Stimulated activated CD4-positive, alpha-beta T cell treated with anti-CD3 and anti-CD28 coated beads, TNF-alpha, amount 100 ng/mL, for 1 hour (primary cell): ENCODE measurements at places on chromosomes 12 and 14.

- no peak for DNase-seq
These were observed 565.4 kb downstream of the DIO2 start for GRCh38 chr14:79645753-79646362.

DNA sequence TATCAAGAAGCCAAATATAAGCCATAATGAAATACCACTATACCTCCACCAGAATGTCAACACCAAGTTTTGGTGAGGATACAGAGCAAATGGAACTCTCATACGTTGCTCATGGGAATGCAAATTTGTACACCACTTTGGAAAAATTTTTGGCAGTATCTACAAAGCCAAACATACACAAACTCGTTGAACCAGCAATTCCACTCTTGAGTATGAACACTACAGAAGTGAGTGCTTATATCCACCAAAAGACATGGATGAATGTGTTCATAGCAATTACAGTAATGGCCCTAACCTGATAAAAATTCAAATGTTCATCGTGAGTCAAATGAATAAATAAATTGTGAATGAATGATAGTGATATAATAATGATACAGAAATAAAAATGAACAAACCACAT lies 24.8 kb downstream of the C12orf71 start:
- DNase-seq = no peak

DNA sequence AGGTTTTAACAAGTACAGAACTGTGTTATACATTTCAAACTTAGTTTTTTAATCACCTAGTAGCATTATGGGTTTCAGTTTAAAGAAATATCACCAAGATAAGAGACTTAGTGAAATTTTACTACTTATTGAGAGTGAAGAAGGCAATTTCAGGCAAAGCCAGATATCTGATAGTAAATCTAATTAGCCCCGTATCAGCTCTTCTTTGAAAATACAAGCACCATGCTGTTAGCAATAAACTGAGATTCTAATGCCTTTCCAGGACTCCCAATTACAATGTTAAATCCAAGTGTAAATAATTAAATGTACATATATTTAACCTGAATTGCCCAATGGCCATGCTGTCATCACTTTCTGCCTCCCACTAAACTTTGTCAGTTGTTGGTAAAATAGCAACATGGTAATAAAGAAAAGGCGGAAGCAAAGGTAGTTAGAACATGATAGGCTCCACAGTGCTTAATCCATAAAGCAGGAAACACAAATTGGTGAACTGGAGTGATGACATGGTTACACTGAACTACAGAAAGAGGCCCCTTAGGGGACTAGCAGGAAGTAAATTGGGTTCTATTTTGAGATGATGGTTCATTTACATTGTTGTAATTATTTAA lies 646.1 kb downstream of the C12orf50 start:
- no peak for DNase-seq

DNA sequence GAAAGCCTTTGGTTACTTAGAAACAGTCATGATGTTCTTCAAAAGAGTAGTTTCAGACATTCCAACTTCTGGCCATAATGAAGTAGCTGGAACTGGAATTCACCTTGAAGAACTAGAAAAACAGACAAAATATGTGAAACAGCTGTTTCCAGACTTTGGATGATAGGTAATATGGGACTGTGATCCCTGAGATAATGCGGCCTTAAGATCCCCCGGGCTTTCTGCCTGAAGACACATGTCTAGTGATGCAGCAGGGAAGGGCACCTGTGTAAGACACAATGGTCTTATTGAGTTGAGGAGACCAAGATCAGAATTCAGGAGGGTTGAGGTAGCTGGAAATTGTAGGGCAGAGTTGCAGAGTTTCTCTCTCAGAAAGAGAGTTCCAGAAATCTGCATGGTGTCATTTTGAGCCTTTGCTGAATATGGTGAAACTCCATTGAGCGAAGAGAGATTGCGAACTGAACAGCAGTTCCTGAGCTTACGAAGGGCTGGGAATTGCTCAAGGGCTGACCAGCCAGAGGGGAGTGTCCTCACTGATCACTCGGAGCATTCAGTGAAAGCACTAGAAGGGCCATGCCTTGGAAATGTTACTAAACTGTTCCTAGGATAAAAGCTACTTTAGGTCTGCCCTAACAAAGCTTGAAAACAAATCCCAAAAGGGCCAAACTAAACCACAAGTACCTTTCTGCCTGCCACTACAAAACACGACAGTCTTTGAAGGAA lies 41.7 kb upstream of the FRS2 start:
- no peak for DNase-seq

DNA sequence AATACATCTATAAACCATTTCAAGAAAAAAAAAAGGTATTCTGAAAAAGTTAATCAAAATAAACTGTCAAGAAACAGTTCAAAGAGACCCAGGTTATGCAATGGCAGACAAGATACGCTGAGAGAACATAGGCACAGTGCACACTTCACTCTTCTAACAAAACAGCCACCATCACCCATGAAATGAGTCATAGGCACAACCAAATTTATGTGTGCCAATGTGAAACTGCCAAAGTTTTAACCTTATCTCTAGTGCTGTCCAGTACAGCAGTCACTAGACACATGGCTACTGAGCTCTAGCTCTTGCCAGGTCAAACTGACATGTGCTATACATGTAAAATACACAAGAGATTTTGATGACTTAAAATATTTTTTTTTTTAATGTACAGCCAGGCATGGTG lies 1.4 kb downstream of the CEP128 start:
- no peak for DNase-seq

- DNase-seq = no peak
These were observed 61.9 kb upstream of the BEGAIN start for GRCh38 chr14:100649173-100649519.

GRCh38 chr14:71538938-71539649 lies 393.1 kb upstream of the RGS6 start:
- DNase-seq = no peak

GRCh38 chr12:5134861-5135525 lies 91.3 kb downstream of the KCNA5 start:
- DNase-seq = no peak

DNA sequence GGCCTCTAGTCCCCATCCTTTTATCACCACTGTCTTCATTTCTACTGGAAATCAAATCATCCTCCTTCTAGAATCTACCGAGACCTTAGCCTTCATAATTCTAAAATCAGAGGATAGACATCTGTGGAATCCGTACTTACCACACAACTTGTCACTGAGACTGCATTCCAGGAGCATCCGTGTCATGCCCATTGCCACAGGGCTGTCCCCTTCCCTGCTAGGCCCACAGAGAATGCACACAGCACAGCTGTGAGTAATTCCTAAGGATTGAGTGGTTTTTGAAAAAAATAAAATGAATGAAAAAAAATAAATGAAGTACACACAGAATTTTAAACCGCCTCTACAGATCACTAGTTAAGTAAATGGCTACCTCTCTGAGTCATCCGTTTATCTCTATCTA lies 21.0 kb upstream of the MAGOHB start:
- no peak for DNase-seq

DNA sequence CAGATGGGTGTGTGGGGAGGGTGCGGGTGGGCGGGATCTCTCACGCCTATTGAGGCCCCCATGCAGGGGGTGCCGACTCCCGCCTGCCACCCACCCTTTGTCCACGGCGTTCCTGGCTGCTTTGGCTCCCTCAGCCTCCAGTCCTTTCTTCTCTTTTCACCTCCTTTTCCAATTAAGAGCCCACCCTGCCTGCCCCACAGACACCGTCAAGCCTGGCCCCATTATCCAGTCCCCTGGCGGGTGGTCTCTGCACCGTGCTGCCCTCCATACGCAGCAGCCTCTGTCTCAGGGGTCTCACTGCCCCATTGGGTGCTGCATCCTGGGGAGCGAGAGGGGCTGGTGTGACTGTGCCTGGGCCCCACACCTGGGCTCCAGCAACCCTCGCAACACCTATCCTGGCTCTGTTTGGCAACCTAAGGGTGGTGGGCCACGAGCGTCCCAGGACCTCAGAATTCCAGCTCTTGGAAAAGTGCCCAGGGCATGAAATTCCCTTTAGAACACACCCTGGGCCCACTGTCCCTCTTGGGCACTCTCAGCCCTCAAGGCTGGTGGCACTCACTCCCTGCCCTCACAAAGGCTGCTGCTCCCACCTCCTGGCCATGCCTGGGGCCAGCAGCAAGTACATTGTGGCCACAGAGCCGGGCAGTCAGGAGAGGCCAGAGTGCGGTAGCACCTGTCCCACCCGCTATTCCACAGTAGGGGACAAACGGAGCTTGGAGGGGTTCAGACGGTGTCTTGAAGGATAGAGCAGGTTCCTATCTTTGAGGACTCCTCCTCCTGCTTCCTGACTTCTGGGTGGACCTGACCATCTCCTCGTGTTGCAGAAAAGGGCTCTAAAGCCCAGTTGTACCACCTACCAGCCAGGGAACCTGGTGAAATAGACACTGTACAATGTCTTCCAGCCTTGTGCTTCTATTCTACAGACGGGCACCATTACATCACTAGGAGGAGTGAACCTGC lies 114.1 kb downstream of the KIF26A start:
- DNase-seq = no peak

- DNase-seq = no peak
These were observed 105.4 kb upstream of the MED13L start for GRCh38 chr12:116382686-116383530.

- DNase-seq = no peak
These were observed 408.5 kb downstream of the ZFP36L1 start for GRCh38 chr14:68384335-68384734.

DNA sequence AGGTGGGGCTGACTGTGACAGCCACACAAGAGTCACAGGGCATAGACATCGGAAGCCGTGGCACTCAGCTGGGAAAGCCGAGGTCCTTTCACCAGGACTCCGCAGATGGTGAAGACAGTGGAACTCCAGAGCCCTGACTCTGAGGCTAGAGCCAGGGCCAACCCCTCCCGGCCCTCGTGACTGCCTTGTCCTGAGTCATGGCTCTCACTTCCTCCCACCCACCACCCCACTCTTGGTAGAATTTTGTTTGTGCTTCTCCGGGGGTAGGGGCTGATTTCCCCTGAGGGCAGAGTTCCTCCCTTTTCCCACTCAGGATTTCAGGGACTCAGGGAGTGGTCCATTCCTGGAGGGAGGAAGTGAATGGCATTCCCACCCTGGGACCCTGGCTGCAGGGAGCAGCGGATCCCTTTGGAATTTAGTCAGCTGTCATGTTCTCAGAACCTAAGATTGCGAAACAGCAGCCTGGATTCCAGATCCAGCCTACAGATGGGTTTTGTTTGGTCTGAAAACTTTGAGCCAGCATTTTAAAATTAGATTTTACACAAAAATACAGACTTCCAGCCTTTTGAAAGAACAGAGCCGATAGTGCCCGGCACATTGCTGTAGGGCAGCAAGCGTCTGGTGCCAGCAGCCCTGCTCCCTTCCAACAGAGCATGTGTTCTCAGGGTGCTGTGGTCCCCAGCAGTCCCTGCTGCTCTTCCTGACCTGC lies 50.7 kb downstream of the TPCN1 start:
- DNase-seq = no peak

DNA sequence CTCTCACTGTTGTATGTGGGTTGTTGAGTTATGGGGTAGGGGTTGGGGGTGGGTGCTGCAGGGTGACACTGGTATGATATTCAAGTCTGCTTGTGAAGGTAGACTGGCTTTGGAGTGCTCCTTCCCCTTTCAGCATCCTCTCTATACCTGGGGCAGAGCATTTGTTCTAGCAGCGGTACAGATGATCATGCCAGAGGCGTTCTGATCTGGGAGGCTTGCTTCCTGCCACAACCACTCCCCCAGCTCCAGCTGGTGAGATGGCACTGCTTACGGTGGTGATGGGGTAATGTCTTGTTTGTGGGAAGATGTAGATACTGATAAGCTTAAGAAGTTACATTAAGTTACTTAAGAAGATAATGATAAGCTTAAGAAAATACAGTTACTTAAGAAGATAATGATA lies 131.8 kb downstream of the ERC1 start:
- no peak for DNase-seq

- no peak for DNase-seq
These were observed 957.5 kb downstream of the SLC6A15 start for GRCh38 chr12:83954956-83955601.

- no peak for DNase-seq
These were observed 9.3 kb downstream of the TNFAIP2 start for GRCh38 chr14:103132381-103133209.

DNA sequence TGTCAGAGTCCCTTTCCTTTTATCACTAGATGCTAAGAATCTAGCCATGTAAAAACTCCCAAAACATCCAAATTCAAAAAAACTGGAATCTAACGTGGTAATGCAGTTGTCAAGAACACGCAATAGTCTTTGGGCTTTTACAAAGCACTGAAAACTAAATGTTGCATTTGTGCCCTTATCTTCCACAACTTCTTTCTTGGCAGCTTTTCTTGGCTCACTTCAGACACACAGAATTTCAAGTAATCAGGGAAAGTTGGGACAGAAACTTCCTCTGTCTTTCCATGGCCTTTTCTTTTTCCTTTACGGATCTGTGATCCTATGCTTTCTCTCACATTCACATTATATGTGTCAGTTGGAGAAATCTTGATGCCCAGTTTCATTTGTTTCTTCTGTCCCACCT lies 136.0 kb downstream of the CRADD start:
- DNase-seq = no peak

DNA sequence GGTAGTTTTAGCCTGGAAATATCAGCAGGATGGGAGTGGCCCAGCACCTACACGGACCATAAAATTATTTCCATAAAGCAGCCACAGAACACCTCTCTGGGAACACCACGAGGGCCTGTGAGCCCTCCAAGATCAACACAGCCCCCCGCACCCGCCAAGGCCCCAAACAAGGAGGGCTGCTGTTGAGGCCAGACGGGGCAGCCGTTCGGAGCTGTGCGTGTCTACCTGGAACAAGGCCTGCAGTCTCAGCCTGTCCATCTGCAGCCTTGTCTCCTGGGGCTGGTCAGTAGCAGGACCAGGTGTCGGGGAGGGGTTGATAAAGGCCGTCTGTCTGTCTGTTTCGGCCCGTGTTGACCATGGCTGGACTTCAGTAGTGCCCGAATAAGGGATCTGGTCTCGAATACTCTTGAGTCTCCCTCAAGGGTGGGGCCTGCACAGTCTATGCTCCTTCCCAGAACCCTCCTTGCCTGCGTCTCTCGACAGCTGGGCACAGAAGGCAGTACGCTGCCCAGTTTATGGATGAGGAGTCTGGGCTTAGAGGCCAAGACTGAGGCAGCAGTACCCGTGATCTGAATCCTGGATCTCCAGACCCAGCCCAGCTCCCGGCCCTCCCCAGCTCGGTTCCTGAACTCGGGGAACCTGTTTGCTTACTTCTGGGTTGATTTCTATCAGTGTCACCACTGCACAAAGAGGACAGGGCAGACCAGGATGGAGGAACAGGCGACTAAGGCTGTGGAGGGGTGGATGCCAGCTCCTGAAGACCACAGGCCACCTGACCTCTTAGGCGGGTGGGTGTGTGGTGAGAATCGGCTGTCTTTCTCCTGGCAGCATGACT lies 23.1 kb upstream of the DLK1 start:
- no peak for DNase-seq
